Fibroblast of villous mesenchyme (primary cell): ENCODE measurements at places on chromosomes 7 and 10. TPM values are rescaled to one million over a fixed set of nuclear protein-coding genes. Genes with fewer than 3 reads are reported as not detected.
A peak's percentile ranks its signal among the peaks of the same experiment; 100 is the strongest.

DNA sequence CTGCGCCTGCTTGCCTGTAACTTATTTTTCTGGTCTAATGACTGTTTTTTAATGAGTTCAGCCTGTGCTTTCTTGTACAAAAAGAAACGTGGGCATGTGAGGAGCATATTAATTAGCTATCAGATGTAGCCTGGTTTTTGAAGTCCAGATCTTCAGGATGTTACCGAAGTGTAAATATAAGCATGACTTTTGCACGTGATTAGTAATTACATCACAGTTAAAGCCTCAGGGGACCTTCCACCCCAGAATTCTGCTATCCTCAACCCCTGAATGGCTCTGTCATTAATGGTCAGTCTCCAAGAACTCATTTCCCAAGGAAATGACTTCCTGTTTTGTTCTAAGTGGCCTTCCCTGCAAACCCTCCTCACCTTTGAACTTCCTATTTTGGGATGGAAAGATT, 2.1 kb upstream of the PRXL2A start:
- DNase-seq = peak; percentile 61

- DNase-seq = no peak
Measured at GRCh38 chr7:96708872-96709271, 774 bp downstream of the SEM1 start.

DNA sequence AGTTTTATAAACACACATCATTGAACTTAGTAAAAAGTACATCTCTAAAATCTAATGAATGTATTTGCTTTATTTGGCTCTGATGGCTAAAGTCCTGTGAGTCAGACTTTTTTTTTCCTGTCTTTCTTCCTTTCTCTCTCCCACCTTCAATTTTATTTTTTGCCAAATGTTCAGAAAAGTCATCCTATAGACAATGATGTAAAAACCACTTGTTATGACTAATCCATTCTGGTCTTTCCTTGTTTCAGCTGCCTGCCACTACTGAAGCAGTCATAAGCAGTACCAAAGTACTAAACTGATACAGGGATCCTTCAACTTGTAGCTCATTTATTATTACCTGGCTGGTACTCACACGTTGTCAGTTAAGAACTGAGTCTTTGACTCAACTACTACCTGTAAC, 23.9 kb downstream of the HECTD2 start:
- DNase-seq = no peak

DNA sequence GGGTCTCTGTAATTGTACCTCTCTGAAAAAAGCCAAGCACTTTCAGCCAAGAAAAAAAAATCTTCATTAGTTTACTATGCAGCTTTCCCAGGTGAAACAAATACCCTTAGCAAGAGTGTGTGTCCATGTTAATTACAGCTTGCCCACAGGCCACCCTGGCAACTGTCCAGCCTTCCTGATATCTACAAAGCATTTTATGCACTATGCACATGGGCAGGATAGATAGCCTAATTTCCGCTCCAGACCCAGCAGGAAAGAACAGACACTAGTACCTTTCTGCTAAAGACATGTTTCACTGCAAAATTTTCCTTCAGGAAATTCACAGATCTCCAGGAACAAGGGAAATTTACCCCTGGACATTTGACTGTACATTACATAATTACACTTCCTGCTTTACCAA, 24.4 kb downstream of the CACNA2D1 start:
- DNase-seq = no peak

SLC26A5 gene
- total RNA-seq = not detected in 2 replicates

DNA sequence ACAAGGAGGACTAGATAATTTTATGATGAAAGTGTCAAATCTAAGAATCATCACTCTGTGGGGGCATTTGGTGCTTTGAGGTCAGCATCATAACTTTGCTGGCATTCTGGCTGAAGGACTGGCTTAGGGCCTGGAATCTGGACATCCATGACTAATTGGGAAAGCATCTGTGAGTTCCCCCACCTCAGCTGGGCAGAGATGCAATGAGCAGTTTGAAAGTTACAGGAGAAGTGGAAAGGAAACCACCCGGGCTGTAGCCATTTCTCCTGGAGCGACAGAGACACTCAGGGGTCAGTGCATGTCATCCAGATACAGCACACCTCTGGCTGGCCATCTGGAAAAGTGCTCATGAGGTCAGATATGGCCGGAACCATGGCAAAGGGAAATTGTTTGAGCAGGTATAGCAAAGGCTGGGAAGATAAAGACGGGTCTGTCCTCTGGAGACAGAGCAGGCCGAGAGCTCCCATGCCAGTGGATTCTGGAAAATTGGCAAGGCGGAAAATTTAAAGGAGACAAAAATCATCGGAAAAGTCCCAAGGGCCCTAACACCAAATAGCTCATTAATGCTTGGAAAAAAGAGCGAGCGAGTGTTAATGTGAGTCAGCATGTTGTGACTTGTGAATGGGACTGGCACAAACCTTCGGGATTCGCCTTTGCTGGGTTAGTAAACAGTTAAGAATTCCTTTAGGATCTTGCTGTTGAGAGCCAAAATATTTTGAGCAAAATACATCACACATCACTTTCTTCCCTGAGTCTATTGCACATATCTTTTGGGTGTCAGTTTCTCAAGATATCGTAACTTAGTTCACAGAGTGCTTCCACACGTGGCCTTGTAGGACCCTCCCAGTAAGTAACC, 188.4 kb upstream of the AGK start:
- DNase-seq = peak; percentile 74

DNA sequence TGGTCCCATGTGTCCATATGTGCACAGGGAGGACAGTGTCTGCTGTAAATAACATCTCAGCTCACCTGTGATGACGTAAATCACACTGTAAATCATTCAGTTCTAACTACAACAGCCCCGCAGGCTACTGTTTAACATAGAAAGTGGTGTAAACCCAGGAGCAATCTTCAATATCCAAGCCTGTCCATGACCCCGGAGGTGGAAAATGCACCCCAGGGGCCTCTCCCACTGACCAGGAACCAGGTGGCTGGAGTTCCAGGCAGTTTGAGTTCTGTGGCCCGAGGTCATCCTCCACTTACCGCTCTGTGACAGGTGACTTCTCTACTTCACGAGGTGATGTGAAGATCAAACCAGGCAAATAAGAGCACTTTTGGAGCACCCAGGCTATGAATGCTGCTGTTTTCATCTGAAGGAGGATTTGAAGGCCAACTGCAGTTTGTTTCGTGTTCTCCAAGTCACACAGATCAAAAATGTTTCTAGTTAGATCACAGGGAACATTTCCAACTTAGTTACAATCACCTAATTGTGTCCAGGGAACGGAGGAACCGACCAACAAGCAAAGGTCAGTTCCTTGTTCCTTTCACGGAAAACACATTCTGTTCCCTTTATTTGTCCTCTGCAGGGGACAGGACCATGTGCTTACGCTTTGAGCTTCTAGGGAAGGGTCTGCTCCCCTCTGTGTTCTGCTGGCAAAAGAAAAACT, 131.8 kb downstream of the WDR37 start:
- DNase-seq = no peak

GRCh38 chr7:45976485-45976856, 55.4 kb upstream of the IGFBP3 start:
- no peak for DNase-seq
